ENCODE measurements at places on chromosomes 7 and 10.
A peak's percentile ranks its signal among the peaks of the same experiment; 100 is the strongest.

DNA sequence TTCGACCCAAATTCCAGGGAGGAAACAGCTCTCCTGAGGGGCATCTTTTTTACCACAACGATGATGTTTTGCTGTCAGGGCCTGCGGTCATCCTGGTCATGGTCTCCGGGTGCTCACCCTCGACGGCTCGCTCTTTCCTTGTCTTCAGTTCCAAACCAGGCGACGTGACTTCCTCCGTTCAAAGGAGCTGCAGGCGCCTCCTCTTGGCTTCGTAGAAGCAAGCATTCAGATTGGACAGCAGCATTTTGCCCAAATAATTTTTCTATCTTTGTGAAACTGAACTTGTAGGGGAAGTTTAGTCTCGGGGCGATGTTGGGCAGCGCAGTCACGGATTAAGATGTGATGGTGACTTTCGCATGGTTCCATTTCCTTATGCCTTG is 208.9 kb downstream of the DNAJB6 start:
- DNase-seq, result no peak

DNA sequence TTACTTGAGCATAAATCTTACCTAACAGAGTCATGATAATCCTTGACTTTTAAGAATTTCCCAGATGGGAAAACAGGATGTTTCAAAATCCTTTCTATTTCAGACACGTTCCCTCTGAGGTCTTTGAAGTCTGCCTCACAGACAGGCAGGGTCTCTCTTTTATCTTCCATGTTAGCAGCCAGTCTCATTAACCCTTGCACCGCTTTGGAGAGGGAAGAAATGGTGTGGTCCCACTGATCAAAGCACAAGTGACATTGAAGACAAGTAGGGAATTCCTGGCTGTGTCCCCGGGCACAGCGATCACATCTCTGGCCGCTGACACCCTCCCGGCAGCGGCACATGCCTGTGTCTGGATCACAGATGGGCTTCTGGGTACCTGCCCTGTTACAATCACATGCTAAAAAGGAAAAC is 52.7 kb upstream of the LAMB1 start:
- no peak for DNase-seq

- no peak for DNase-seq
Observed at GRCh38 chr7:1342090-1342640, 109.5 kb downstream of the UNCX start.

DNA sequence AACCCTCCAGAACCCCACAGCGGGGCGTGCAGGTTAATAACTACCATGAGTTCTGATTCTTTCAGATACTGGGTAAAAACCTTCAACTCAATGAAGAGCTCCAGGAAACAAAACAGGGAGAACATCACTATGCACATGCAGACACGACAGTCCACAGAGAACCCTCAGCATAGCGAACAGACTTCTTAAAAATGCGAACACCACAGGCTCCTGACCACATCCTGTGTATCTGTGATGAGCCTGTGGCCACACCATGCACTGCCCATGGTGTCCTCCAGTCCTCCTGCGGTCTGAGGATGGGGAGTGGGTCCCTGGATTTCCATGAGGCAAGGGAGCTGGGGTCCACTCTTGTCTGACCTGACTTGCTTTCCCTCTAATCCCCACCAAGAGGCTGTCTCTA is 107.2 kb downstream of the COBL start:
- DNase-seq, result no peak

DNA sequence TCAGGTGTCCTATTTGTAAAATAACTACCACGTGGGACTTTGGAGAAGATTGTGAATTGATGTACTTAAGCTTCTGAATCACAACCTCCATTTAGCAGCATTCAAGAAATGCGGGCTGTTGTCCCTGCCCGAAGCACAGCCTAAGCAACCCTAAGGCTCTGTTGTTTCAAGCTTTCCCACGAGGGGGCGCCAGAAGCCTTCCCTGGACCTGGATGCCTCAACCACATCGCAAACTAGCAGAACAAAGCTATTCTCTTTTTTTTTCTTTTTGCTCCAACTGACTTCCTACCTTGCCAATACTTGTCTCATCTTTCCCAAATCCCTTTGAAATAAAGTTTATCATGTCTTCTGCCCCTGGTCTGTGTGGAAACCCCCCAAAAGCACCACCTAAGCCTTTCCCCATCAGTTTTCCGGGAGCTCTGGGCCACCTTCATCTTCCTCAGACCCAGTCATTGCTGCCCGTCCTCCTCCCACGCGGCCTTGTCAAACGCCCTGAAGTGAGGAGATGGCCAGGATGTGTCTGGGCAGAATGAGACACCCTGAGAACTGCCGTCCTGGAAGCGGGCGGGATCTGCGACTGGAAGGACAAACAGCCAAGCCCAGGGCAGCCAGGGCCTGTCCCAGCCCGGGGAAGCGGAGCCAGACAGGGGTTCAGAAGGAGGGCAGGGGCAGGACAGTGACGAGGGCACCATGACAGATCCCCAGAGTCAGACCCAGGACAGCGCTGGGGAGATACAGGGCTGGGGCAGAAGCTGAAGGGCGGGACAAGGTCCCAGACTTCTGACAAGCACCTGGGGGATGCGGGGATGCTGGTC is 112.7 kb downstream of the SLIT1 start:
- DNase-seq, result peak; percentile 71

DNA sequence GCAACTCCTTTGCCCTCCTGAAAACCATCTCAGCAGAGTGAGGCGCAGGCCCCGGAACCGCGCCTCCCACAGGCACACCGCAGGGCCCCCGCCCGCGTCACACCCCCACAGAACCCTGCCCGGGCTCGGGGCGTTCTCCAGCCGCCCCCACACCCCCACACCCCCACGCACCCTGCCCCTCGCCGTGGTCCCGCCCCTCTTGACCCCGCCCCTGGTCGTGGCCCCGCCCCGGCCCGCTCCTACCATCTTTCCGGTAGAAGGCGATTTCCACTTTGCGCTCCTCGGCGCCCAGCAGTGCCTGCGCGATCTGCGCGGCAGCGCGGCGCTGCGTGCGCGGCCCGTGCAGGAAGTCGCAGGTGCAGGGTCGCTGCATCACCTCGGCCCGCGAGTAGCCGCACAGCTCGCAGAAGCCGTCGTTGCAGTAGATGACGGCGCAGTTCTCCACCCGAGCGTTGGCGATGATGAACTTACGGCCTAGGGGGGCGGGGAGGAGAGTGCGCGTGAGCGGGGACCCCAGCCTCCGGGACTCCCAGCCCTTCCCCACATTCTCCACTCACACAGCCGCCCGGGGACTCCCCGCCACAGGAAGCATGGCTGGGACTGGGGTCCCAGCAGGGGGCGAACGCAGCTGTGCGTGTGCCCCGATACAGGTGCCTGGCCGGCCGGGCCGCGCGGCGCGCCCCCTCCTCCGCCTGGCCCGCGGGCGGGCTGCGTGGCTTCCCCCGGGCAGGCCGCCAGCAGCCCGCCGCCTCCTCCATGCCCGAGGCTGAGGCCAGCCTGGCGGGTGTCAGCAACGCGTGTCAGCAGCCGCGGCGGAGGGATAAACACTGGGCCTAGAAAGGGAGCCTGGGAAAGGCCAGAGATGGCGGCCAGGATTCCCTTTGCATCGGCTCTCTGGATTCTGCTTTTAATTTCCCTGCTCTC is 3.4 kb downstream of the KCNH2 start:
- no peak for DNase-seq

DNA sequence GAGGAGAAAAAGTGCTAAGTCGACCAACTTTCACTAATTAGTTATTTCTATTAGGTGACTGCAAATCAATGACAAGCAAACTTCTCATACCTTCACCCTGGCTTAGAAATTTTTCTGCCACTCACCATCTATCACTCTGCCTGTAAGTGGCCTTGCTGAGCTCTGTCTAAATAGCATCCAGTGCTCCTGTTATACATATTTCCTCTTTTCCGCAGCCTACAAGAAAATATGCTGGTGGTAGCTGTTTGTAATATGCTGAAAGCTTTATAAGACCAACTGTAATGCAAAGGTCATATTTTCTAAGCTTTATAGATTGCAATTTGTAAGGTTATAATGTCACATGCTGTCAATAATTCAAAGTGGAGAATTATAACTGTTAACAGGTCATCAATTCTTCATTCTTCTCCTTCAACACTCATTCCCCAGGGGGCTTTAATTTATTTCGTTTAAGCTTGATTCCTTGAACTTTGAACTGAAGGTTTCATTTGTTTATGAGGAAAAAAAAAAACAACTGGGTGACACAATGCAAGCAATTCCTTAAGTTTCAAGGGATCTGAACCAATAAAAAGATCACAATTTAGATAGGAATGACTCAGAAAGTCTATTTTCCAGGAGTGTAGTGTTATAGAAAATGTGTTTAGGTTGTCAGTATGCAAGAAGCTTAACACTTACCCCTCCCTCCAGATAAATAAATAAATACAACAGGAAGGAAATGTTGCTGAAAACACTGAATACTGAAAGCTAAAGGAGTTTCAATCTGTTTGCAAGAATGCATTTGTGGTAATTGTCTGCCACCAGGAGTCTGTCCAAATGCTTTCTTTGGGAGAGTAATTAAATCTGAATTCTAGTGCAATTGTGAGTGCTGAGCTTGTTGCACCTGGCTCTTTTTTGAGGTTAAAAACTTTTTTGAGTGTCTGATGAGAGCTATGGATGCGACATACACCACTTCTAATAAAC is 183.7 kb downstream of the SORCS1 start:
- DNase-seq, result no peak

GRCh38 chr10:111107846-111108245 is 31.0 kb downstream of the ADRA2A start:
- DNase-seq, result no peak

- no peak for DNase-seq
Observed at GRCh38 chr7:139355320-139355719, 4.4 kb upstream of the LUC7L2 start.

- no peak for DNase-seq
Observed at GRCh38 chr10:124520558-124521428, 59.2 kb downstream of the LHPP start.

- peak; percentile 22 for DNase-seq
Observed at GRCh38 chr7:100563809-100564400, 9.8 kb downstream of the SAP25 start.

Measured in substantia nigra (tissue), 51 donors.